ENCODE measurements at places on chromosomes 5 and 9.

- no peak for DNase-seq
These were observed 124.8 kb downstream of the CRB2 start for GRCh38 chr9:123480791-123481190.

- no peak for DNase-seq
These were observed 334.6 kb upstream of the TUSC1 start for GRCh38 chr9:26012797-26013196.

GRCh38 chr5:42843675-42844292 lies 32.1 kb upstream of the SELENOP start:
- no peak for DNase-seq

DNA sequence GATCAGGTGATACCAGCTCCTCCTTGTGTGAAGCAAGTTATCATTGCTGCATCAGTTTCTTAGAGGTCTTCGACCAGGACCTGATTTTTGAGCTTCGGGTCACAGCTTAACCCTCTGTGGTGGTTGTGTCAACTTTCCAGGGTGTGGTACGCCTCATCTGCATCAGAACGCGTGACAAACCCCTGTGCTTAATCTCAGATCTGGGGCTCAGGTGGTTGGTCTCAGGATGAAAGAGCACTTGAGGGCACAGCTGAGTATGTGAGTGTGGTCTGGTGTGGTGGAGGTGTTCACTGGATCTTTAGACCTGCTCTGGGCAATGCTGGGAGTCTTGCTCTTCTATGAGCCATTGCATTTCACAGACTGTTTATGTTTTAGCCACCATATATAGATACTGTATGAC lies 64.1 kb downstream of the OSTF1 start:
- no peak for DNase-seq

- DNase-seq: peak; percentile 54
These were observed 43.8 kb upstream of the SUSD1 start for GRCh38 chr9:112218908-112219307.

DNA sequence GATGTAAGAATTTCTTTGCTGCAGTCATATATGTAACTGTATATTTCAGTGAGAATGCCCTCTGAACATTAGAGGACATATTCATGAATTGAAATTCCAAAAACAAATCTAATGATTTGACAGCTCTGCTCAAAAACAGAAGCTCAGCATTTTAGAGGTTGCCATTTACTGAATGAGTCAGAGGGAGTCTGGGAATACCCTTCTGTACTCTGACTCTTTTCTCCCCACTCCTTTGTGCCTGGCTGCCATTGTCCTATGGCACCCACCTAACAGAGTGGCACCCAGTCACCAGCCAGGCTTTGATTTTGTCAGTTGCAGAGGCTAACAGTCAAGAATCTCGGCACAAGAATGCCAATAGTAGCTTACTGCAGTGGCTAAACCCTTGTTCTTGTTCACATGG lies 133.6 kb downstream of the ATG10 start:
- DNase-seq: no peak

- no peak for DNase-seq
These were observed 100.6 kb upstream of the TARS1 start for GRCh38 chr5:33340195-33340594.

GRCh38 chr5:131384173-131384572 lies 120.3 kb downstream of the CDC42SE2 start:
- no peak for DNase-seq

- no peak for DNase-seq
These were observed 559 bp downstream of the SPAG8 start for GRCh38 chr9:35811381-35812024.

- no peak for DNase-seq
These were observed 23.6 kb downstream of the FABP6 start for GRCh38 chr5:160252916-160253315.

DNA sequence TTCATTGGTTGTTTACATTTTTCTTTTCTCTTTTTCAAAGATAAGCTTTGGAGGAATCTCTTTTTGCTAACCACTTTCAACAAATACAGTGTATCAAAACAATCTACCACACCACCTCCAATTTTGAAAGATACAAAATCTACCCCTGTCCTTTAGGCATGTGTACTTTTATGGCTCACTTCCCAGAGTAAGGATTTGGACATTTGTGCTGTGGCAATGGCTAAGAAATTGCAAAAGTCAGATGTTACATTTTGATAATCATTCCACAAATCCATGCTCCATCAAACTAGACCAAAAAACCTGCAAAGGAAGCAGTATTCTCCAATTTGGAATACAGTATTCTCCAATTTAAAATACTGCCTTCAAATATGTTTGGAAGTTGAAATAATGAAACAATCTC lies 204.9 kb downstream of the MCTP1 start:
- no peak for DNase-seq

DNA sequence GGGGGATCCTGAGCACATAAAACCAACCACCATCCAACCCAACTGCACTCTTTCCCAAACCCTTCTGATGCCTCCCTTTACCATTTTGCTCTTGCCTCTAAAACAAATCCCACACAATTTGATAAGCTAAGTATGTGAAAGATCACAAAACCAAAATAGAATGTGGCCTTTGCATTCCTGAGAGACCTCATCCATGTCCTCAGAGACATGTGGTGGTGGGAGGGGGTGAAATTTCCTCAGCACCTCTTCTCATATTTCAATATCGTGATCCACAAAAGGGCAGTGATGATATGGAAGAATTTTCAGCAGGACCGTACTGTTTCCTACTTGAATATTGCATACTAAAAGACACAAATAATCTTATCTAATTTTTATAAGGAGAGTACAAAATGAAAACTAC lies 423.3 kb downstream of the TLE1 start:
- no peak for DNase-seq

DNA sequence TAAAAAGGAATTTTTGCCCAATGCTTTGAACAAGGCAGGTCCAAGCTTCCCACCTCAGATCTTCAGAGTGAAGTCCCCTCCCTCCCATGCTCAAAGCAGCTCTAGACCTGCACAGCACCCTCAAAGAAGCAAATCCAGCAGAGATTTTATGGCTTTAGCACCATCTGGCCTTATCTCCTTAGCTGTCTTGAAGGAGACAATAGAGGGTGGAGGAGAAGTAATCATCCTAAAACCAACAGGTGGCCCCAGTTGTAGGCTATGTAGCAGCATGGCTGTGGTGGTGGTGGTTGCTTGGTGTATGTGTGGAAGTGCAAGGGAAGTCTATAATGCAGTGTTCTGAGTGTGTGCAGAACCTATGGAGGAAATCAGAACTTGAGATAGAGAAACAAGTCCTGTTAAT lies 140.1 kb downstream of the GRIA1 start:
- no peak for DNase-seq

DNA sequence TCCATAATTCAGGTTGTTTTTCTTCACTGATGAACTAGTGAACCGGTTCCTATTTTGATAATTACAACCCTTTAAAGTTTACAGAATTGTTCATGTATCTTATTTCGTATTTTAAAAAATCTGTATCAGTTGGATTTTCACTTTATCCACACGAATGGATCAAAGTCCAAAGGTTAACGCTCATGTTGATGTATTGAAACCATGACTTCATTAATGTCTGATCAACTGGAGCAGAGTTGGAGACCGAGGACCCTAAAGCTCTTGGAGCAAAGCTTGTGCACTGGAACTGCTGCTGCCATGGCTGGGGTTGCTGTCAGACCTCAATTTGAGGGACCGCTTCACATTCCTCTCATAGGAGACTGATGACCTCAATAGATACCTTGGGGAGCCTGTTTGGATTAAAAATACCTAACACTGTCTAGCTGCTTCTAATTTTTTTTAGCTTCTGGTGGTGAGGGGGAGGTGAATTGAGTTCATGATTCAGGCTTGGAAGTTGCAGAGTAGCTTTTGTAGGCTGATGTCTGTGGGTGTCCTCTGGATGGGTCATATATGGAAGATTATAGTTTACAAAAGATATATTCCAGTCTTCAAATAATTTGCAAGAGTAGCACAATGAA lies 45.1 kb downstream of the KIAA1958 start:
- DNase-seq: no peak

DNA sequence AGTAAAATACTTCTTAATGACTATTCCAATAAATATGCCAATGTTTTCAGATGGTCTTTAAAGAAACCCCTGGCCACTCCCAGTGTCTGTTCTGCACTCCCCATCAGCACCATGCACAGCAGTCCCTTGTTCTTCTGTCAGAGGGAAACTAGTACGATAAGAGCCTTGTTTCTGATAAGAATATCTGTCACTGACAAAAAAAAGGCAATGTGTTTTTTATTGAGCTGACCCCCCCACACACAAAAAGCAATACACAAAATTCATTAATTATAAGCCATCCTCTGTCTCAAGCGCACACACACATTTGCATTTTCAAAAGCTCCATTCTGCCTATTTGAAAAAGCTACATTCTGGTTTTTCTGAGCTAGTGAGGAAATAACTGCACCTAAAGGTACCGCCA lies 119.1 kb downstream of the ENC1 start:
- DNase-seq: no peak

GRCh38 chr9:109264877-109265587 lies 55.8 kb downstream of the EPB41L4B start:
- DNase-seq: no peak

GRCh38 chr9:34334916-34335315 lies 5.5 kb downstream of the NUDT2 start:
- no peak for DNase-seq

DNA sequence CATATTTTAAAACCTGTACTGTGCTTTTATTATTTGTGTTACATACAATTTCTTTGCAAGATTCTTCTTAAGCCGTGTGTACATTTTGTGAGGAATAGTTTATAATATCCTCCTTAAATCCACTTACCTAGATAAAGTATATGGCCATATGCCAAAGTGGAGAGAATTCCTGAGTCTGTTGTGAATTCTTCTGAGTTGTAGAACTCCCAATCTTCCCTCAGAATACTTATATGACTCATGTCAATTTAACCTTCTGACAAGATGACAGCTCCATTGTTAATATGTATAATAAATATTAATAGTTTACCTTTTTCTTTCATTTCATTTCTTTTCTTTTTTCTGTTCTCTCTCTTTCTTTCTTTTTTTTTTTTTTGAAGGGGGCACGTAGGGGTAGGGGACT lies 6.0 kb upstream of the RICTOR start:
- DNase-seq: no peak

DNA sequence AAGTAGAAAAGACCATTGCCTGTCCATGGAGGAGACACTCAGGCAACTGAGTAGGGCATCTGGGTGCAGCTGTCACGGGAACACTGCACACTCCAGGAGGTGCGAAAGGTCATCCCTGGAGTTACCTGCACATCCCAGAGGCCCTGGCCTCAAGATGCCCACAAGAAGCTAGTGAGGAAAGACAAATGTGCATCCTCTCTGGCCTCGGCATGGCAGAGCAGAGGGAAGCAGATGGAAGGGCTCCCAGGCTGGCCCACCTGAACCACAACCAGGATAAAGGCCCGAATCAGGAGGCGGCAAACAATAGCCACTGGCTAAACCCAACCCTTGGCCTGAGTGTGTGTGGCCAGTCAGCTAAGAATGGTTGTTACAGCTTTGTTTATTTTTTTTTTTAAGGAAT lies 231.7 kb downstream of the SYK start:
- DNase-seq: no peak

DNA sequence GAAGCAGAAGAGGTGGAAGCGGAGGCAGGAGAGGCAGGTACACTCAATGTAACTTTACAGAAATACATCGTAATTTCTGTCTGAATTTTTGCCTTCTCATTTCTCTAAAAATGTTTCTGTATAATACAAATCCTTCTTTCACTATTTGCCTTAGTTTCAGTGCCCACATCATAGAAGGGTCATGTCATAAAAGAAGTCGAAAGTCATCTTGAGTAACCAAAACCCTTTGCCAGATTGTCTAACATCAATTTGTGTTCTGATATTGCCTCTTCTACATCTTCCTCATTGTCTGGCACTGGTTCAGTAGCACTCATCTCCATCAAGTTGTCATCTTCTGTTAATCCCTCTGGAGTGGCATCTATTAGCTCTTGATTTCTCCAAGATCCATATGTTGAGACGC lies 6.2 kb upstream of the CYFIP2 start:
- no peak for DNase-seq

Measured in GM10248 (cell line).